ENCODE measurements at places on chromosomes 3 and 15.
A peak's percentile ranks its signal among the peaks of the same experiment; 100 is the strongest.

GRCh38 chr3:127784283-127784682 is 38.0 kb downstream of the MGLL start:
- DNase-seq = no peak

- DNase-seq = no peak
Observed at GRCh38 chr3:30187366-30187765, 419.0 kb upstream of the TGFBR2 start.

GRCh38 chr15:64092864-64093626 is 593 bp downstream of the CIAO2A start:
- DNase-seq = peak; percentile 17

GRCh38 chr15:45611305-45611704 is 23.5 kb upstream of the SQOR start:
- no peak for DNase-seq

- no peak for DNase-seq
Observed at GRCh38 chr15:39244776-39245175, 336.1 kb upstream of the THBS1 start.

GRCh38 chr3:48039487-48040190 is 23.4 kb upstream of the MAP4 start:
- no peak for DNase-seq

DNA sequence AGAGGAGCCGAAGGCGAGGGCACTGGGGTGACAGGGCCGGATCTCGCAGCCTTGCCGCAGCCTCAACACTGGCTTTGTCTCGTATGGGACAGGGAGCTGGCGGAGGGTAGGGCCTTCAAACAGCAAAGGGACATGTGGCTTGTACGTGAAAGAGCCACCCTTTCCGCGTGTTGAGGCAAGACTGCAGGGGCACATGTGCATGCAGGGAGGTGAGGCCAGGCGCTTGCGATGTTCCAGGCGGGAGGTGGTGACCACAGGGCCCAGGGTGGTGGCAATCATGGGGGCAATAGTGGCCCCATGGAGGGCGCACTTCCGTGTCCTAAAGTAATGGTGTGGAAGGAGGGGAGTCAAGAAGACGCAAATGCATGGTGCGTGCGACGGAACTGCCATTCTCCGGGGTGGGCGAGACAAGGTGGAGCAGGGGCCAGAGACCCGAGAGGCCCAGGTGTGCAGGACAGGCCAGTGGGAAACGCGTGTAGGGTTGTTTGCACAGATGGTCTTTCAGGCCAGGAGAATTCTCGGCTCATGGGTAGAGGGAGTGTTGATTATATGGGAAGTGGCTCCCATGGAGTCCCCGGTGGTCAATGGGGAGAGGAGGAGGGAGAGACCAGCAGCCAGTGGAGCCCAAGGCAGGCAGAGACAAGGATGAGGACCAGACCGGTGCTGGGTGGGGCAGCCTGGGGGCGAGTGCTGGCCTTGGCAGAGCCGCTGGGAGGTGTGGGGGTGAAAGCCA is 45.8 kb upstream of the PCSK6 start:
- no peak for DNase-seq

GRCh38 chr15:81723113-81723651 is 322.6 kb downstream of the MEX3B start:
- DNase-seq = no peak

All from HEK293T (cell line).